Cardiac septum (tissue), 1 donor: ENCODE measurements at places on chromosomes 5 and 9. TPM values are rescaled to one million over a fixed set of nuclear protein-coding genes. Genes with fewer than 3 reads are reported as not detected.

The MEIKIN gene
- not detected for total RNA-seq

The HK3 gene
- total RNA-seq, result 4.3 TPM

The KIF12 gene
- not detected for total RNA-seq

The NR5A1 gene
- not detected for total RNA-seq

DNA sequence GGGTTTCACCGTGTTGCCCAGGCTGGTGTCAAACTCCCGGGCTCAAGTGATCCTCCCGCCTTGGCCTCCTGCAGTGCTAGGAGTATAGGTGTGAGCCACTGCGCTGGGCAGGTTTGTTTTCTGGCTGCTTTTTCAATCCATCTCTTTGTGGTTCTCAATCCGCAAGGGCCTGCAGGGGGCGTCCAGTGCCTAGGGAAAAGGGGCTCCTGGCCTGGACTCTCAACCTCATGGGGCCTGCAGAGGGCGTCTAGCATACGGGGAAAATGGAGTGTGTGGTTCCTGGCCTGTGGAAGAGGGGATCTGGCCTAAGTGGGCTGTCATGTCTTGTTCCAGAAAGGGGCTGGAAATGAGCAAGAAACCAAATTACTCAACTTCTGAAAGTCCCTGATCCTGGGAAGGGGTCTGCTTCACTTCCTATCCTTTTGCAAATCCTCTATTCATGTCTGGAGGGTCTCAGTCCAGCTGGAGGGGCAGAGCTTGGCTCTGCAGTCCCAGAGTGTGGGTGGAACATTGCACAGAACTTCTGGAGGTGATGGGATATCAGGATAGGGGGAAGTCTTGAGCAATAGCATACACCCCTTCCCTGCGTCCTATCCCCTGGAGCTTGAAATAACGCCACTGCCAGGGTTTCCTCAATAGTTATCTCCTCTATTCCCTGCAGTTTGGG is 12.7 kb upstream of the CCL27 start:
- DNase-seq, result no peak

- DNase-seq, result no peak
Observed at GRCh38 chr5:149915392-149916260, 29.0 kb downstream of the PDE6A start.

DNA sequence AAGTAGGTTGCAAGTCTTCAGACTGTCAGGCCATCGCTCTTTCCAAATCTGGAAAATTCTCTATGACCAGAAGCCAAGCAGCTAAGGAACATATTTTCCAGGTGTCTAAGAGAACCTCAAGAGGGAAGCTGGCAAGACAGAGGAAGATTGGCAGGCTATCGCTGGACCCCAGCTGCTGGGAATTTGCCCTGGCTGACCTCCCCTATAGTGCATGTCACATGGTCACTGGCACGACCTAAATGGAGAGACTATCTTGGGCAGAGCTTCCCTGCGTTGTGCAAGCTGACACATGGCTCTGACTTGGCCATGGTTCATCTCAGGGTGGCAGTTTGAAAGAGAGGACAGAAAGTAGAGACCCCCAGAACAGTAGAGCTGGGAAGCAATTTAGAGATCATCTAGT is 104.9 kb upstream of the ZNF618 start:
- no peak for DNase-seq

GRCh38 chr5:147882586-147883313 is 4.2 kb downstream of the SCGB3A2 start:
- no peak for DNase-seq

GRCh38 chr5:179339081-179339480 is 6.2 kb downstream of the ADAMTS2 start:
- DNase-seq, result no peak

- no peak for DNase-seq
Observed at GRCh38 chr5:43315263-43315662, 2.1 kb upstream of the HMGCS1 start.

DNA sequence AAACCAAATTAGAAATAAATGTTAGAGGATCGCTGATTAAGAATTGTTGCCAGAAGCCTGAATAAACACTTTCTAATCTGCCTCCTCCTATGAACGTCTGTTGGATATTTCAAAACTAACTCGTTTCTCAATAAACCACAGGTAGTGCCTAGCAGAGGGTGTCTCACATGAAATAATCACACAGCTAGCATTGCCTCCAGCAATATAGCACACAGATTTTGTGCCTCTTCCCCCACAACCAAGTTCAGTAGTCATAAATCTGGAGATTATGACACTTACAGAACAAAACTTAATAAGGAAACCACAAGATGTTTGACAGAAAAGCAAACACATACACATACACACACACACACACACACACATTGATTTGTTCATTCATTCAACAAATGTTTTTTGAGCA is 173.2 kb upstream of the CDH10 start:
- no peak for DNase-seq

DNA sequence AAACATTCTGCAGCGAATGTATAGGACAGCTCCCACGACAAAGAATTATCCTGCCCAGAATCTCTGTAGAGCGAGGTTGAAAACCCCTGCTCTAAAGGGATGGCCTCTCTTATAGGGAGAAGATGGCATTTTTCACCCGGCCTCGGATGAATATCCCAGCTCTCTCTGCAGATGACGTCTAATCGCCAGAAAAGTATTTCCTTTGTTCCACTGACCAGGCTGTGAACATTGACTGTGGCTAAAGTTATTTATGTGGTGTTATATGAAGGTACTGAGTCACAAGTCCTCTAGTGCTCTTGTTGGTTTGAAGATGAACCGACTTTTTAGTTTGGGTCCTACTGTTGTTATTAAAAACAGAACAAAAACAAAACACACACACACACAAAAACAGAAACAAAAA is 17.4 kb upstream of the RARS1 start:
- DNase-seq, result no peak

DNA sequence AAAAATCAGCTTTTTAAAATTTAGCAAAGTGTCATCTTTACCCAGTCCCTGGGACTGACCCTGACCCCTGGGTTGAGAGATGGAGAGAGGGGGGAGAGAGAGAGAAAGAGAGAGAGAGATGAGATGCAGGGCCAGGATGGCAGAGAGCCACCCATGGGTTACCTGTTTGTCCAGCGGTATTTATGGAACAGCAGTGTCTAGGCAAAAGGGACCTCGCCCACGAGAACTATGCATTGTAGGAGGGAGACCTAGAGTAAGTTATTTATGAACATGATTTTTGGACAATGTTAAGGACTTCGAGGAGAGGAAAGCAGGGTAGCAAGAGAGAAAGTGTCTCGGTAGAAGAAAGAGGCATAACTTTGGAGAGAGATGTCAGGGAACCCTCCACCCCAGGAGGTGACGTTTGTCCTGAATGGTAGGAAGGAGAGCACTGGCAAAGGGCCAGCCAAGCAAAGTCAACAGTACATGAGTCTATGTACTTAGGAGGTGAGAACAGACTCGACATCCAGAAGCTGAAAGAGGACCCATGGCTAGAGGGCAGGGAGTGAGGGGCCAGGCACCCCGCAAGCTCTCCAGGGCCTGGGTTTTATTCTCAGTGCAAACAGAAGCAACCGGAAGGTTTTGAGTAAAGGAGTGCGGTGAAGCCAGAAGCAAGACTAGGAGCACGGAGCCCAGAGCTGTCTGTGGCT is 30.5 kb upstream of the MSX2 start:
- no peak for DNase-seq

DNA sequence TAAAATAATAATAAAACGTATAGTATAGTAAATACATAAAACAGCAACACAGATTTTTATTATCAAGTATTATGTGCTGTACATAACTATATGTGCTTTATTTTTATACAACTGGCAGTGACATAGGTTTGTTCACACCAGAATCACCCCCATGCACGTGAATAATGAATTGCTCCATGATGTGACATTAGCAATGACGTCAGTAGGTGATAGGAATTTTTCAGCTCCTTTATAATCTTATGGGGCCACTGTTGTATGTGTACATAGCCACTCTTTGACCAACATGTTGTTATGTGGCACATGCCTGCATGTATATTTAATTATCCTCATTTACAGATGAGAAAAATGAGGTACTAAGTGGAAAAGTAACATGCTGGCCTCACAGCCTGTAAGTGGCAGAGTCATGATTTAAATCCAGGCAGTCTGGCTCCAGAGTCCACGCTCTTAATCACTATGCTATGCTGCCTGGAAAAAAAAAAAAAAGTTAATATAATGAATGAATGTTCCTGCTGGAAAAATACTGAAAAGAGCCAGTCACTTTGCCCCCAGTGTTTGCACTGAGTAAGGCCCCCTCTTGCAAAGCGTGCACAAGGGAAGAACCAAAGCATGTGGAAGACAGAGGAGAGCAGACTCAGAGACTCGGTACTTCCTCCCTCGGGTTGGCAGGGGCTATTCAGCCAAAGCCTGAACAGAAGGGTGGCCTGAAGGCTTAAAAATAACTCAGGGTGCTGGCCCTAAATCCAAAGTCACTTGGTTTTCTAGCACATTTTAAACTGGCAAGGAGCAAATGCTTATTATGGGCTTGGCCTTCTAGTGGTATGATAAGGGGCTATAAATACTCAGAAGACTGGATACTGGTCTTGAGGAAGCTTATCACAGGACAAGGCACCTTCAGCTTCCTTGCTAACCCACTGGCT is 206.8 kb downstream of the GLIS3 start:
- DNase-seq, result no peak

DNA sequence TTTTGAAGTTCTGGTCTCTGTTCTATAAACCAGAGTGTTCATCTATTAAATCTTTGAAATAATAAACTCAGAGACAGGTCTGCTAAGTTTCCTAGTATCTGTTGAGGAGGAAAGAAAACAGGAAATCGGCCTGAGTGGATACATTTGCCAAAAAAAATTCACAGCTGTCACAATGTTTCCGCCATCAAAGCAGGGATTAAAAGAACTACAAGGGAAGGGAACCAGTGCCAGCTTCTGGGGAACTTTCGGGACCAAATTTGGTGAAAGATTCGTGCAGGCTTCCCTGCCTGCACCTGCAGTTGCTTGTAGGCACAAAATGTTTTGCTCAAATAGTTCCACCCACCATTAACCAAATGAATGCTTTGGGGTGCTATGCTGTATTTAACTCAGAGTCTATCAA is 267.5 kb downstream of the MSX2 start:
- no peak for DNase-seq
